Erythroblast (primary cell): ENCODE measurements at places on chromosomes 16 and 17.

DNA sequence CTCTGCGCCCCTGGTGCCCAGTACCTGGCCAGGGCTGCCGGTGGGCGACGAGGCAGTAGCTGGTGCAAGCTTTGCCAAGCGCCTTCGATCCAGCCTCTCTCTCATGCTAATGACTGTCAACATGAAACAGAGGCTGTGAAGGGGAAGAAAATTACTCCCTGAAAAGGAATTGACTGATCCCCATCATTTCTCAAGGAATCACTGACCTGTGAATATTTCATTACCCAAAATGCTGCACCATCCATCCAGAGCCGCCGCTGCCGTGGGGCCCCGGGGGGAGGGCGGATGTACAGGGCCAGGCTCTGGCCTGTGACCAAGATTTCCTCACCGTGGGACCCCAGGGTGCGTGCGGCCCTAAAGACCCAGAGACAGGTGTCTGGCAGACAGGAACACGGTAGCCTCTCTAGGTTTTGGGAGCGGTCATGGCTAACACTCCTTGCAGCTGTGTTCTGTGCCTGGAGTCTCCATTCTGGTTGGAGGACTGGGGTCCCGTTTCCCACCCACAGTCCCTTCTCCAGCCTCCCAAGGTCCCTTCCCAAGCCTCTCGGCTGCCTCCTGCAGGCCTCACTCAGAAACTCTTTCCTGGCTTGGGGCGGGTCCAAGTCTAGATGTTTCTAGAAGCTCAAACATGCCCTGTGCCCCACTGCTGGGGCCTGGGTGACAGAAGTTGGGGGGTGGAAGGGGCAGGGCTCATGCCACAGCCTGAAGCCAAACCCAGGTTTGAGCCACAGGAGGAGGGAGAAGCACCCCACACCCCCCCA lies 73.3 kb downstream of the ENGASE start:
- DNase-seq, result no peak

GRCh38 chr16:14501331-14502255 lies 128.5 kb downstream of the PARN start:
- DNase-seq, result peak; percentile 90

DNA sequence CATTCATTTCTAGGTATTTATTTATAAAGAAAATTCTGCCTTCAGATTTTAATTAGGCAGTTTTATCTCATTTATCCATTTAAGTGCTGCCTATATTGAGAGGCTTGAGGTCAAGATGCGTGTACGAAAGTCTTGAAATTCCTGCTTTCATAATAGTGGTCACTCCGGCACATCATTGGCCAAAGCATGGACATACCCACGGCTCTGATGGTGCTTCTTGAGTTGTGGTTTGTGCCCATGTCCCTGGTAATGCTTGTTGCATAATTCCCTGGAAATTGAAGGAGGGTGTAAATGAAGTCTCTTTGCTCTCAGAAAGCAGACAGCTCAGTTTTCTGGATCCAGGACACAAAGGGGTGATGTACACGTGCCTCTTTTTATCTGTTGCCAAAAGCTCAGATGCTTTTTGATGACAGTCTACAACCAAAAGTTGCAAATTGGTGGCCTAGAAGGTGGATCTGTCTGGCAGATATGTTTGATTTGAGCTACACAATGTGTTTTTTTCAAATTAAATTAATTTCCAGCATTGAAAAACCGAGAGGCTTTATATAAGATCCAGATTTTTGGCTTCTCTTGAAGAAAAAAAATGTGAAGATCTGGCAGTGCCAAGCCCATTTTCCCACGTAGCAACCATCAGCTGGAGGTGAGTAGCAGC lies 94.4 kb downstream of the SHISA9 start:
- no peak for DNase-seq

DNA sequence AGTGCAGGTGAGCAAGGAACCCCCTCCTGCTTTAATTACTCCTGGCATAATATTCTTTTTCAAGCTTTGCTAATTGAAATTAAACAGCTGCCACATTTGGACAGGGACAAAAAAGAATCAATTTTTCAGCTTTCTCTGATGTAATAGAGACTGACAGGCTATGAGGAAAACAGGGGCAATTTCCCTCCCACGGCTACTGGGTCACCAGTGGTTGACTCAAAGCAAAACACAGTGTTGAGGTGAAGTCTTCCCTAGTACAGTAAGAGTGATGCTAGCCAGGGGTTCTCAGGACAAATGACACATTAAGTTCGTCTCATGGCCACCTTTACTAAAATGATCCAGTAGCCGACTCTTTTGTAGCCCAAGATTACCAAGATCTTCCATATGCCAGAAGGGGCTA lies 38.6 kb upstream of the PMFBP1 start:
- no peak for DNase-seq

GRCh38 chr16:3459401-3460090 lies 16.1 kb downstream of the NAA60 start:
- peak; percentile 74 for DNase-seq

DNA sequence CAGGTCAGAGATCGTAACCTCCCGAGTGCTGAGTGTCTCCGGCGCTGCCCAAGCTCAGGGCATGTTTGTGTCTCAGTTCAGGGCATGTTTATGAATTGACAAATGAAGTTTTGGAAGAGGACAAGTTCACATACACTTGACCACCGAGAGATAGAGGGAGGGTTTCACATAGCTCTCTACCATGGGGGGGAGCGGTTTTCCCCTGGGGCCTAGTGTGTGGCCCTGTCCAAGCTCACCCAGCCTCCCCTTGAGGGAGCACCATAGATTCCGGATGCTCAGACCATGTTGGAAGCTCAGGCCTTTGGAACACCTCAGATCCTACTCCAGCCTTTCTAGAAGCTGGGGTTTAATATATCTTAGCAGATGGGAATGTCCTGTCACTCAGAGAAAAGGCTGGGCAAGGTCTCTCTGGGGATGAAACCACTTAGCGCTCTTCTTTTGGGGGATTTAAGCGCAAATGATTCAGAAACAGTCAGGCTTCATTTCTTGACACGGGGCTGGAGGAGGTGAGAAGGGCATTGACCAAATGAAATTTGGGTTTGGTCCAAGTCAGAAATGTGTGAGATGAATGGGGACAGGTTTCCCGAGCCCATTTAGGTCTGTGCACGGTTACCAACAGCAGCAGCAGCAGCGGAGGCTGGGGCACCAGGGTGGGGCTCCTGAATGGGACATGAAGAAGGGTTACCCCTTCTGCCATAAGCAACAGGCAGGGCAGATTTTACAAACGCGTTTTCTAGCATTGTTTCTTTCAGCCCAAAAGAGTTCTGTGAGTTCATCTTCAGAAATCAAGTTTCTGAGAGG lies 96.6 kb downstream of the METRNL start:
- no peak for DNase-seq

DNA sequence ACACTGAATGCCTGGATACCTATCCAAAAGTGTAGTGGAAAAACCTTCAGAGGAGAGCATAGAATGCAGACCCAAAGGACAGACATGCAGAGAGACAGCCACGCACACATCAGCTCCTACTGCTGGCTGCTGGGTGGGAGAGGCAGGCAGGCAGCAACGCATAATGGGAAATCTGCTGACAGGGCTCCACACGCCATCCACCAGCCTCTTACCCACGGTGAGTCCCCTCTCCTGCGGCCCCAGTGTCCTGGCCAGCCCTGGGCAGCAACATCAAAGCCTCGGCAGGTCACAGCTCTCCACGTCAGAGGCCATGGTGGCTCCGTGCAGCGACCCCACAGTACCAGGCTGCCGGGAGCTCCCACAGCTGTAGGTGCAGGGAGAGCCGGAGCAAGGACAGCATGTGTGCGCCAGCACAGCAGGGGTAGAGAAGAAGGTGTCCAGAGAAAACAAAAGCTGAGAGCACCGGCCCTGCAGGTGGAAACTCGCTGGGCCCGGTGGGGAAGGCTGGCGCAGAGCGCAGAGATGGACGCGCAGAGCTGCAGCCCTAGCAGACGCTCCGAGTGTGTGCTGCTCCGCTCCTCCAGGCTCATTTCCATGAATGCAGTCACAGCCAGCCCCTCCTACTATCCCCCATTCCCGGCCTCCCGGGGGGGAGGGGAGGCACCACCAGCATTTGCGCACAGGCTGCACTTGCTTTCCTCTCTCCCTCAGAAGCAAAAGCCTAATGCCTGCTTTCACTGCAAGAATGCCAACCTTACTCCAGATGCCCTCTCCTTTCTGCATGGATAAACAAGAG lies 58.9 kb downstream of the CYTH1 start:
- no peak for DNase-seq
